ENCODE measurements at places on chromosomes 2 and 18.

GRCh38 chr18:9082711-9083510 is 19.6 kb upstream of the NDUFV2 start:
- DNase-seq: no peak

GRCh38 chr2:159933727-159934049 is 128.7 kb downstream of the PLA2R1 start:
- DNase-seq: no peak

GRCh38 chr2:206981739-206982340 is 42.5 kb downstream of the CPO start:
- DNase-seq: peak; percentile 47

GRCh38 chr2:239944694-239945551 is 80.2 kb downstream of the NDUFA10 start:
- DNase-seq: no peak

DNA sequence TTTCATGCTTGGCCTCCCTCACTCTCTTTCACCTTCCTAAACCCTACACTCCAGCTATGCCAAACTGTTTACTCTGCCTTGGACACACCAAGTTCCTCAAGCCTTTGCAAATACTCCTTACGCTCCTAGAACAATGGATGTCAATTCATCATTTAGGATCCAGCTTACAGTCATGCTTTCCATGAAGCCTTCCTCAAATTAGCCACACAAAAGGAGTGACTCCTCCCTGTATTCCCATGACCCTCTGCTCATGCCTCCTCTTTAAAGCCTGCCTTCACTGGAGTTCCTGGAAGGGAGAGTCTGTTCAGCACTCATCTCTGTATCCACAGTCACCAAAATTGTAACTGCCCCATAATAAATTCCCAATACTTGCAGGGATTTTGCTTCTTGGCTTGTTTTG is 721 bp upstream of the EHD3 start:
- DNase-seq: no peak

- no peak for DNase-seq
Observed at GRCh38 chr18:34972765-34973414, 68.3 kb upstream of the MAPRE2 start.

DNA sequence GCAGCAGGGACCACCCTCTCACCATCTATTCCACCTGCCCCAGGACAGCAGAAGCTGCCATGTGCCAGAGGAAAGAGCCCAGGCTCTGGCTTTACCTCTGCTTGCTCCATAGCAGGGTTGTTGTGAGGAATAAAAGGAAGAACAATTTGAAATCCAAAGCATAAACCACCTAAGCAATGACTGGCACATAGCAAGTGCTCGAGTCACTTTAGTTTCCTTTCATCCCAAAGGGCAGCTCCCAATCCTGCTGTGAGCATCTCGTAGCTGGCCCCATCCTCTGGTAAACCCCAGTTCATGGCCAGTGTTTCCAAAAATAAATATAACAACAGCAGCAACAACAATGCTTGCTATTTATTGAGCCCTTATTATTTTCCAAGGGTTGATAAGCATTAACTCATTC is 923.5 kb downstream of the EPHA4 start:
- DNase-seq: no peak

Data from AG04450 (cell line).